Renal cortex interstitium (tissue), 15 donors: ENCODE measurements at places on chromosomes 5 and 9. TPM values are rescaled to one million over a fixed set of nuclear protein-coding genes. Genes with fewer than 3 reads are reported as not detected.

The ACOT12 gene
- 0.90 TPM for polyA plus RNA-seq

DNA sequence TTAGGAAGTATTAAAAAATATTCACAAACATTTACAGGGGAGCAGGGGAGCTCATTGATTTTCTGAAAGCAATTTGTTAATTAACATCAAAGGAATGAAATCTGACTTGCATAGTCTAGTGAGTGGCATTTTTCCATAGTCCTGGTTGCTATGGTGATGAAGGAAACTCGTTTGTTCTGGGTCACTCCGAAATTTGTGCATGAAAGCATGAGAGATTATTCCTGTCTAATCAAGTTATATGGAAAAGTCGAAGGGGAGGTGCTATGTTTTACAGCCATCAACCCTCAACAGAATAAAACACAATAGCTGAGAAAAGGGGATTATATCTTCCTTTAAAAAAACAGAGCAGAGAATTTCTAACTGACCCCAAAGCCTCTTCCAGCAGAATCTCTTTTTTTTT lies 1495.7 kb upstream of the WWC1 start:
- DNase-seq, result no peak

GRCh38 chr9:5493679-5494511 lies 16.4 kb upstream of the PDCD1LG2 start:
- DNase-seq, result no peak

- no peak for DNase-seq
Observed at GRCh38 chr5:142746532-142747433, 23.4 kb upstream of the ARHGAP26 start.

GRCh38 chr9:79857188-79857587 lies 285.4 kb downstream of the TLE4 start:
- DNase-seq, result no peak

DNA sequence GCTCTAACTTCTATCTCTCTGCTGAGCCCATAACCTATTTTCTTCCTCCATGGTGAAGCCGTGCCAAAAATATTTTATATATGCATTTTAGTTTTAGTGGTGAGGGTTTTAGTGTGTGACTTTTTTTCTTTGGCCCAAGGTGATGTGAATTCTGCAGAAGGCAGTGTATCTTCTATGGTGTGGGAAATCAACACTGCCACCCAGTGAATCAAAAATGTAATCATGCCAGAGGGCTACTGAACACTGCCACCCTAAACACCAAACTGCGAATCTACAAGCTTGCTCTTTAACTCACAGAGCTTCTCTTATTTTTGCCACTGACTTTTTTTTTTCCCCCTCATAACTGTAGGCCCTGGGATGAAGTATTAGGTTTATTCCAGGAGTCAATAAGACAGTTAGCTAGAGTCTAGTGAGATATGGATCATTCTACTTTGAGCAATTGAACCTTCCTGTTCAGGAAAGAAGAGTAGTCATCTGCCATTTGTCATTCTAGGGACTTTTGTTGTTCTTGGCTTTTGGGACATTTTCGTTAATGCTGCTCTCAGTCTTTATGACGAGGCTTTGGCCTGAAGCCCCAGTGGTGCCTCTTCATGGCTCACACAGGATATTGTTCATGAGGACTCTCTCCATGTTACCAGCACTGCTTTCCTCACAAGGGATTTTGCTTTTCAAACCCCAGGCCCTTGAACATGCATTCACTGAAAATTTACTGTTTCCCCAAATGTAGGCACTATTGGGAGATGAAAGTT lies 53.1 kb downstream of the C7 start:
- DNase-seq, result no peak

- no peak for DNase-seq
Observed at GRCh38 chr5:133790898-133791297, 177.5 kb downstream of the C5orf15 start.
